ENCODE measurements at places on chromosomes 4 and X.

GRCh38 chrX:69361311-69361845 lies 142.7 kb upstream of the NALF2 start:
- no peak for DNase-seq

DNA sequence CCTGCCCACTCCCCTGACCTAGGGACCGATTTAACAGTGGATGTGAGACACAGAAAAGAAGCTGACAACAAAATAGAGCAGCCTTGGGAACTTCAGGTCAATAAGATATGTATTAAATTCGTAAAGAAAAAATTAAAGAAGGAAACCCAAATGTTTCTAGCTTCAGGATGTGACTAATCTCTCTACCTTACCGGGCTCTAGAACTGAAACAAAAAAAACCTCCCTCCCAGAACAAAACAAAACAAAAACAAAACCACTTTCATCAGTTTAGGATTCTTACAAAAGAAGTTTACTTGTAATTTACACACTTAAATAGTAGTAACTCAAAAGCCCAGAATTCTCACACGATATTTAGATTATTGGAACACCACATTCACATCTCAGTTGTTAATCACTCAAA lies 185.8 kb upstream of the RPS6KA3 start:
- no peak for DNase-seq

- DNase-seq = no peak
These were observed 65.4 kb downstream of the SPRY1 start for GRCh38 chr4:123462007-123462406.

- DNase-seq = no peak
These were observed 26.1 kb downstream of the ARFIP1 start for GRCh38 chr4:152805818-152806217.

DNA sequence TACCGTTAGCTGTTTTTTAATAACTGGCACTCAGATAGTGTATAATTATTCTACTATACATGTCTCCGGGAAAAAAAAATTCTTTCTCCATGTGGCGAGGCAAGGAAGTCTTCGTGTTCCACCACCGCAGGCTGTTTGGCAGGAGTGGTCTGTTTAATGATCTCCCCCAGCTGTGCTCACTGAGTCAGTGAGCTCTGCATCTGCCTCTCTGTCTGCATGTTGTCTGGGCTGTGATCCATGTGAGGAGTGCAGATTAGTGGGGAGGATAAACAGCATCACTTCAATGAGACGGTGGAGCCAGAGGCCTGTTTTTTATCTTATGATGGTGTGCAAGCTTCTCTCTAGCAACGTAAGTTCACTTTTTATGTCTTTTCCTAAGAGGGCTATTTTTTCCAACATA lies 69.8 kb downstream of the RPS3A start:
- no peak for DNase-seq

GRCh38 chrX:24097741-24098260 lies 43.0 kb downstream of the EIF2S3 start:
- no peak for DNase-seq

DNA sequence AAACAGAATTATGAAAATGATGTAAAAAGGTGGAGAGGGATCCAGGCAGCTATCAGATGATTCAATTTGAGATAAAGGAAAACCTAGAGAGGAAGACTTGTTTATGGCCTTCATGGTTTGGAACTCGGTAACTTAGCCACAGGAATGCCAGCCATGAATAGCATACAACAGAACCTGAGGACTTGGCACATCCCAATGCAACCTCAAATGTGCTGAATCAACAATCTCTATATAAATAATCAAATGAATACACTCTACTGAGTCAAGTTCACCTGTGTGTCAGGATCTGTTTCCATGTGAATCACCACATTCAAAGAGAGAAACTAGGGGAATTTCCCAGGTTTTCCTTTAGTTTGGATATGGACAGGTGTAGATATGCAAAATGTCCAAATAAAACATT lies 86.9 kb downstream of the MBNL3 start:
- DNase-seq = no peak

- DNase-seq = no peak
These were observed 128.6 kb upstream of the FTHL17 start for GRCh38 chrX:31200430-31200829.

GRCh38 chr4:8869898-8870646 lies 1.6 kb downstream of the HMX1 start:
- DNase-seq = no peak

GRCh38 chrX:131170148-131170547 lies 112.0 kb downstream of the ARHGAP36 start:
- DNase-seq = no peak

GRCh38 chr4:10144966-10145365 lies 28.4 kb upstream of the WDR1 start:
- no peak for DNase-seq
